ENCODE measurements at places on chromosomes 11 and 22. TPM values are rescaled to one million over a fixed set of nuclear protein-coding genes. Genes with fewer than 3 reads are reported as not detected.

- no peak for DNase-seq
Measured at GRCh38 chr11:4826425-4826824, 5.3 kb downstream of the OR51F2 start.

GRCh38 chr11:132770829-132771530 is 761.3 kb downstream of the OPCML start:
- no peak for DNase-seq

DNA sequence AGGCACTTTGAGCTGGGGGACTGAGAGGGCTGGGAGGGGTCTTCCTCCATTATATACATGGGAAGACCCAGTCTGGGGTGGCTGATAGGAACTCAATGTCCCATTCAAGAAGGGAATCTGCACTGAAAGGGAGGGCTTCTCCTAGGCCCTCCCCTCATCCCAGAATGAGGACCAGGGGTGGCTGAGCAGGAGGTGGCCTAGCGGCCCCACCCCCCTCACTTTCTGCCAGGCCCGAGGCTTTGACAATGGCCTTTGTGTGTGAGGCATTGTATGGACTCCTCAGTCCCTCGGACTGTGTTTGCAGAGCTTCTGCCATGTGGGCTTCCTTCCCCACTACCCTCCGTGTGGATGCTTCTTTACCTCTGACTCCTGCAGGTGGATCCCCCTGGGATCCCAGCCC is 65.7 kb downstream of the NECTIN1 start:
- no peak for DNase-seq

PIH1D2 gene
- 1.6 TPM for total RNA-seq

APOL5 gene
- not detected for total RNA-seq

CNIH2 gene
- total RNA-seq = 3.5 TPM

TMEM191B gene
- not detected for total RNA-seq

Data from Calu3 (cell line).